Smooth muscle cell of the brain vasculature (primary cell): ENCODE measurements at places on chromosomes 6 and 20.

- no peak for DNase-seq
Measured at GRCh38 chr6:71197267-71197666, 91.3 kb upstream of the OGFRL1 start.

- DNase-seq: no peak
Measured at GRCh38 chr20:56796345-56796744, 167.2 kb downstream of the TFAP2C start.

GRCh38 chr6:126640356-126640755, 300.4 kb downstream of the CENPW start:
- no peak for DNase-seq

DNA sequence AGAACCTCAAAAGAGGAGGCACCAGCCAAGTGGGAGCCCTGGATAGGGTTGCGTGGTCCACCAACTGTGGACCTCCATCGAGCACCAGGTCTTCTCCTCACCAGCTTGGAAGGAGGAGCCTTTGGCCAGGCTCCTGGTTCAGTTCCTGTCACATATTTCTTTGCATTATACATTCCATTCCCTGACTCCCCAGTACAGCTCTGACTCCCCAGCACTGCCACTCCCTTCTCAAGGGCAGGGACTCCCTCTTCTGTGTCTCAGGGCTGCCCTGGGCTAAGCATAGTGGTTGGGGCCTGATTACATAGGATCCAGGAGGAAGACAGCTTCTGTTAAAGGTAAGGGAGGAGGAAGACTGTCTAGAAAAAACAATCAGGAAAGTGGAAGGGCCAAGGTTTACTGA, 91.1 kb downstream of the MRPL14 start:
- DNase-seq: no peak

DNA sequence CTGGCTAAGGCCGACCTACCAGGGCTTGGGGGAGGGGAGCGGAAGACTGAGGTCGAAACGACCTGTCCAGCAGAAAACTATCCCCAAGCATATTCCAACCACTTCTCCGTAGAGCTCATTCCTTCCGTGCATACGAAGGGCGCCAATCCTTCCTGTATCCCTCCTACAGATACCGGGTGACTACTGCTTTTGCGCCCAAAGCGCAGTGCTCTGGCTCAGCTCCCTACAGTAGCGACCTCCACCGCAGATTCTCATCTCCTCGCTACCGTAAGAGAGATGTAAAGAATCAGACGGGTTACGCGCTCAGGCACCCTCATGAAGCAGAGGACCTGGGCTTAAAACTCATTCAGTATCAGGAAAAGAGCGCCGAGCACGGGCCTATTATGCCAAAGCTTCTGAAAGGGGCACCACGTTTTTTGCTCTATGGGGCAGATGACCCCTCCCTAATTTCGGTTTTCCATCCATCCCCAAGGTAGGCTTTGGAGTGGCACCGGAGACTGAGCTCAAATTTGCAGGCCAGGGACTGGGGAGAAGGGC, 563 bp upstream of the NNAT start:
- DNase-seq: no peak

DNA sequence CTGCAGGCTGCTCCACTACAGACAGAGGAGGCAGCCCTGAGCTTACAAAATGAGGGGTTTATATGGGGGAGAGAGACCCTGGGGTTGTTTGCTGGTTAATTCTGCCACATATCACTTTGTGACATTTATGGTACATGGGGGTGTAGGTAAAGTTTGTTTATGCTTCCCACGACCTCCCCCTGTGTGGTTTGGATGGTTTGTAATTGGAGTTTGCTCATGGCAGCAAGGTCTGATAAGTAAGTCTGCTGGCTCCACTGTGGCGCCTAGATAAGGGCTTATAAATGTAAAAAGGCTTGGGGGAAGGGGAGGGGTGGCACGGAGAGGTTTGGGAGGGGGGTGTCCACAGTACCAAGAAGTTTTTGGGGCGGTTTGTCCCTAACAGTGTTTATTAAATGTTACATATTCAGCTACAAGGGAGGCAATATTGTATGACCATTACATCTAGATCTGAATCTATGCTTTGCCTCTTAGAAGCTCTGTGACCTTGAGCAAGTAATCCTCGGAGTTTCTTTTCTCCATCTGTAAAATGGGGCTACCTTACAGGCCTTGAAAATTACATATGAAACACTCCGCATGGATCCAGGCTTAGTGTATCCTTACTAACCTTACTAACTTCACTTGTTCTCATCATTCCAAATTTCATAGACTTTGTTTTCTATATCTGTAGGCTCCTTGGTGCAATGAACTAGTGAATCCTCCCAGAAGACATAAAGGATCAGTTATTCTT, 204.8 kb upstream of the NOX3 start:
- DNase-seq: no peak

DNA sequence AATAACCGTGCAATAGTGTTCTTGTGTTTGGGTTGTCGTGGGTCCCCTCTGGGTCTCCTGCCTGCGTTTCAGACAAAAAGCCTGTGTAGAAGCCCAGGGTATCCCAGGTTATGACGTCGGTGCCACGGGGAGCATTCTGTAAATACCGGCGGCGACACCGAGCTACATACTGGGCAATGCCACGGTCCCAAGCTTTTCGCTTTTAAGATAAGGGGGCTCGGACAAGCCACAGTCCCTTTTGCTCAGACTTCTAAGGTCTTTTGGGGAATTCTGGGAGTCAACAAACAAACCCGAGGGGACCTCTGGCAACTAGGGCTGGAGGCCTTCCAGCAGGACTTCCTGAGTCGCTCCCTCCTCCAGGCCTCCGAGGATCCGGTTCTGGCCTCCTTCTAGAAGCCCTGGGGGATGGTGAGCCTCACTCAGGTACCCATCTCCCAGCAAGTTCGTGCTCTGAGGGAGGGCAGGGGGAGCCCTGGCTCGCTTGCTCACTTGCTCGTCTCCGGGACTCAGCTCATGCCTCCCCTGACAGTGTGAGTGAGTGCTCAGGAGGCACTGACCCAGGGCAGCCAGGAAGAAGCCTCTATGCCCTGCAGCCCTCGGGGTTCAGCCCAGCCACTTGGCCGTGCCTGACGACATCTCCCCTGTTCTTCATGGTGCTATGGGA, 62.4 kb upstream of the MRPS10 start:
- DNase-seq: no peak

DNA sequence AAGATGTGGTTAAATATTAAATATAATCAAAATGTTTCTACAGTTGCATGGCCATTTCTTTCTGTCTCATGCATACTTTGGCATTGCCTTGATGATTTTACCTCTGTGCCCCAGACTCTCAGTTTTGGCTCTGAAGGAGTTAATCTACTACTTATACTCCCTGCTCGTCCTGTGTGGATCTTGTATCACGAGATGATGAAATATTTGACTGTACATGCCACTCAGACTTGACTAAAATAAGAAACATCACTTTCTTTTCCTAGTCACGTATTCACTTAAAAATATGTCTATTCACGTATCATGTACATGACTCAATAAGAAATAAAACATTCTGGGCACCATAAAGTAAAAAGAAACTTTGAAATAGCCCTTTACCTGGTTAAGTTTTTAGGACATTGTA, 397.7 kb downstream of the RFPL4B start:
- no peak for DNase-seq

GRCh38 chr6:104566411-104566810, 293.3 kb downstream of the HACE1 start:
- no peak for DNase-seq

- no peak for DNase-seq
Measured at GRCh38 chr6:80210618-80211017, 104.1 kb downstream of the BCKDHB start.

DNA sequence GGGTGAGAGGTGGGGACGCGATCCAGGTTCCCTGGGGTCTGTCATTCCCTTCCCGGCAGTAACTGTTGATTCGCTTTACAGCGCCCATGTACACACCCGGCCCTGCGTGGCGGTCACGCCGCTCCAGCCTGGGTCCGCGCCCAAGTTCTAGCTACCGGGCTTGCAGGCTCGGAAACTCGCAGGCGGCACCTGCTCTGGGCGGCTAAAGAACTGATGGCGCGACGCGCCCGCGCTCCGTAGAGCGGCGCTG, 1.4 kb upstream of the POU3F2 start:
- DNase-seq: no peak

DNA sequence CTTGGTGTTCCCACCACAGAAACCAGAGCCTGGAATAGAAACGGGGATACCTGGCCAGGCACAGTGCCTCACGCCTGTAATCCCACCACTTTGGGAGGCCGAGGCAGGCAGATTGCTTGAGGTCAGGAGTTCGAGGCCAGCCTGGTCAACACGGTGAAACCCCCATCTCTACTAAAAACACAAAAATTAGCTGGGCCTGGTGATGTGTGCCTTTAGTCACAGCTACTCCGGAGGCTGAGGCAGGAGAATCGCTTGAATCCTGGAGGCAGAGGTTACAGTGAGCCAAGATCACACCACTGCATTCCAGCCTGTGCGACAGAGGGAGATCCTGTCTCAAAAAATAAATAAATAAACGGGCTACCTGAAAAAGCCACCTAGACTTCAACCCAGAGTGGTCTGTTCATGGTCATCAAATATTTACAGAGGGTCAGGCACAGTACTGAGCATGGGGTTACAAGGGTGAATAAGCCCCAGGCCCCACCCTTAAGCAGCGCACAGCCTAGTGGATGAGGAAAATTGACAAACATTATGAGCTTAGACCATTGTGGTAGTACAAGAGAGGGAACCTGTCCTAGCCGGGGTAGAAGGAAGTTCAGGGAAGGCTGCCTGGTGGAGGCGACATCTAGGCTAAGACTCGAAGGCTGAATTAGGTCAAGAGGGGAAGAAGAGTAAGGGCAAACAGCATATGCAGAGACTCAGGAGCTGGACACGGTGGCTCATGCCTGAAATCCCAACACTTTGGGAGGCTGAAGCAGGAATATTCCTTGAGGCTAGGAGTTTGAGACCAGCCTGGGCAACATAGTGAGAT, 7.2 kb upstream of the PCIF1 start:
- DNase-seq: no peak

DNA sequence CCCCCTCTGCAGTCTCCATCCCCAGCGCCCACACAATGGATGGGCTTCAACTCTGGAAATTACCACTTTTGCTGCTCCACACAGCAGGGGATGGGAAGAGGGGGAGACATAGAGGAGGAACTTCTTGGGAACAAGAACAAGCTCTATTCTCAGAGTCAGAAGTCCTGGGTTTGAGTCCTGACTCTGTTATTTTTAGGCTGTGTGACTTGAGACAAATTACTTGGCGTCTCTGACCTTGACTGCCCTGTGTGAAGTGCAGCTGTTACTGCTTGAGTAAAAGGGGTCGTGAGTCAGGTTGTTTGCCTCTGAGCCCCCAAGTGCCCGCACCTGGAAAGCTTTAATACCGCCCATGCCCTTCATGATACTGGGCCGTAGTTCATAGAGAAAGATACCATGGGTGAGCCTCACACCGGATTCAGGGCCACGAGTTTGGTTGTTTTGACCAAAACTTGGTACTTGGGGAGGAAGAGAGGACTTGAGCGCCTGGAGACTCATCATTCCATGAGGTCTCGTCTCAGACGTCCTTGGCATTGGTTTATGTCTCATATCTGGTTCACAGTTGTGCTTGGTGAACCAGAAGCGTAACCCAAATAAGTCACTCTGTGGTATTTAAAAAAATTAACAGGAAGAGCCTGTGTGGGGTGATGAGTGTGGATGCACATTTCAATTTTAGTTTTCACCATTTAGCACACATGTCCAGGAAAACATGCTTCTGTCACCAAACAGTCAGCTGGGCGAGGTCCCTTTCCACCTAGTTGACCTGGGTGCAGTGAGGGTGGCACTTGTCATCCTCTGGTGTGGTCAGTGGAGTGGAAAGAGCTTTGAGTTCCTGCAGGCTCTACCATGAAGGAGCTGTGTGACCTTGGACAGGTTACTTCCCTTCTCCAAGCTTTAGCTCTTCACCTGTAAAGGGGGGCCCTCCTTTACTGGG, 75.6 kb downstream of the CDC5L start:
- DNase-seq: no peak

GRCh38 chr6:29941016-29941415, 1.3 kb upstream of the HLA-A start:
- no peak for DNase-seq

GRCh38 chr6:130574146-130574545, 208.3 kb downstream of the TMEM200A start:
- no peak for DNase-seq

- no peak for DNase-seq
Measured at GRCh38 chr6:40353967-40354452, 233.2 kb downstream of the LRFN2 start.

DNA sequence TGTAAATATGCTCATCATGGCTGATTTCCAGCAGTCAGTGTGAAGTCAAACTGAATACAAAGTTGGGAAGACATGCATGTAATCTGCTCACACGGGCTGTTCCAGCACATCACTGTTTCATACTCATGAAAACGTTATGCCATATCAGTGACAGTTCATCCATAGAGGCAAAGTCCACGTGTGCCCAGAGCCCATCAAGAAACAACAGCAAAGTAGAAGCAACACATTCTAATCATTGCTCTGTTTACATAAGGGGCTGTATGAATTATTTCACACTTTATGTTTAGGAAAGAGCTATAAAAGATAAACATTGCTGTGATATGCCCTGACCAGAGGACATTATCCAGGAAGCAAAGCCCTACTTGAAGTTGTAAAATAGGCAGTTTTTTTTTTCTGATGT, 157.0 kb upstream of the ENPP5 start:
- no peak for DNase-seq

GRCh38 chr6:5164092-5164491, 79.0 kb downstream of the PPP1R3G start:
- DNase-seq: no peak
